Endothelial cell of coronary artery (primary cell): ENCODE measurements at places on chromosomes 2 and 18. TPM values are rescaled to one million over a fixed set of nuclear protein-coding genes. Genes with fewer than 3 reads are reported as not detected.

The TMEM200C gene
- under 0.01 TPM in 2 replicates for total RNA-seq

The SLC4A1AP gene
- total RNA-seq = 25.8 and 26.7 TPM in 2 replicates

The HES6 gene
- 2.3 and 3.1 TPM in 2 replicates for total RNA-seq

The MYL12A gene
- total RNA-seq = 1,310 and 1,573 TPM in 2 replicates

The TMEM150A gene
- 6.1 and 8.8 TPM in 2 replicates for total RNA-seq

The METTL5 gene
- 52.1 and 54.0 TPM in 2 replicates for total RNA-seq

The SERPINB7 gene
- total RNA-seq = not detected in 2 replicates

The SETBP1 gene
- 0.38 and 3.2 TPM in 2 replicates for total RNA-seq

The CNRIP1 gene
- total RNA-seq = 29.9 and 43.5 TPM in 2 replicates

The KCNF1 gene
- total RNA-seq = 0.09 and 1.9 TPM in 2 replicates

The NEB gene
- total RNA-seq = 0.19 and 0.45 TPM in 2 replicates

The SGPP2 gene
- not detected in 2 replicates for total RNA-seq

The UGP2 gene
- 44.6 and 54.1 TPM in 2 replicates for total RNA-seq

The PMAIP1 gene
- total RNA-seq = 10.4 and 14.7 TPM in 2 replicates

The MEIS1 gene
- 10.5 and 13.6 TPM in 2 replicates for total RNA-seq

The OXER1 gene
- not detected in 2 replicates for total RNA-seq

The SLC9A2 gene
- total RNA-seq = under 0.01 TPM in 2 replicates

The PTMA gene
- 1,067 and 1,251 TPM in 2 replicates for total RNA-seq

The SCN7A gene
- total RNA-seq = not detected in 2 replicates

The FAM237A gene
- not detected in 2 replicates for total RNA-seq

The DCTN1 gene
- 147 and 177 TPM in 2 replicates for total RNA-seq

The IL18RAP gene
- not detected in 2 replicates for total RNA-seq

The POTEC gene
- not detected in 2 replicates for total RNA-seq

The M1AP gene
- total RNA-seq = not detected in 2 replicates
